Fibroblast of villous mesenchyme (primary cell): ENCODE measurements at places on chromosomes 7 and 10.

- no peak for DNase-seq
These were observed 27.9 kb downstream of the SRI start for GRCh38 chr7:88191911-88192310.

- peak; percentile 2 for DNase-seq
These were observed 65.1 kb downstream of the TSPAN12 start for GRCh38 chr7:120792861-120793130.

- DNase-seq: peak; percentile 23
These were observed 117.1 kb downstream of the DYNC2I1 start for GRCh38 chr7:158973440-158973839.

GRCh38 chr7:27161214-27161720 is 4.1 kb downstream of the HOXA9 start:
- DNase-seq: peak; percentile 63

DNA sequence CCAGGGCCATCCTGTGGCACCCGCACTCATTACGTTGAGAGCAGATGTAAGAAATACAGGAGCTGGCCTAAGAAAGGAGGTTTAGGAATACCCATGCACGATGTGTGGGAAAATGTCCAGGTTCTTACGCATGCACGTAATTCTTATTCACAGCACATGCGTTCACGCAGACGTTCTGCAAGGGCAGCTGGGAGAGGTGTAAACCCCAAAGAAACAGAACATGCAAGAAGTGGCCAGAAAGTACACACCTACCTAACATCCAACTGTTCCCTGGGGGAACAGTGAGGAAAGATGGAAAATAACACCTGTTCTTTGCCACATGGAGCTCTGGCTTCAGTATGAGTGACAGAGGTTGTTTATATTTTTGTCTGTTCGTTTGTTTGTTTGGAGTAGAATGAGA is 285.6 kb downstream of the PRPF18 start:
- DNase-seq: no peak

DNA sequence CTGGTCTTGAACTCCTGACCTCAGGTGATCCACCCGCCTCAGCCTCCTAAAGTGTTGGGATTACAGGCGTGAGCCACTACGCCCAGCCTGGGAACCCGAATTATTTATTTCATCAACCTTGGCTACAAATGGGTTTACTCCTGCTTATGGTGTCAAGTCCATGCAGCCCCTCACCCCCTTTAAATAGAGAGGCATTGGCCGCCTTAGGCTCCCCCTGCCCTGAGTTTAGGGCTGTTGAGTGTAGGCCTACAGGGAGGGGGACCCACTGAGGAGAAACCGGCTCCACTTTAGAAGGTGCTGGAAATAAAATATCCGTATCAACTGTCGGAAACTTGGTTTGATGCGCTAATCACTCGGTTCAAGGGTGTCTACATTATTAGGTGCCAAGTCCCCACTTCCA is 8.7 kb upstream of the SP8 start:
- no peak for DNase-seq

- DNase-seq: no peak
These were observed 52.7 kb upstream of the AGBL3 start for GRCh38 chr7:134933460-134934068.

DNA sequence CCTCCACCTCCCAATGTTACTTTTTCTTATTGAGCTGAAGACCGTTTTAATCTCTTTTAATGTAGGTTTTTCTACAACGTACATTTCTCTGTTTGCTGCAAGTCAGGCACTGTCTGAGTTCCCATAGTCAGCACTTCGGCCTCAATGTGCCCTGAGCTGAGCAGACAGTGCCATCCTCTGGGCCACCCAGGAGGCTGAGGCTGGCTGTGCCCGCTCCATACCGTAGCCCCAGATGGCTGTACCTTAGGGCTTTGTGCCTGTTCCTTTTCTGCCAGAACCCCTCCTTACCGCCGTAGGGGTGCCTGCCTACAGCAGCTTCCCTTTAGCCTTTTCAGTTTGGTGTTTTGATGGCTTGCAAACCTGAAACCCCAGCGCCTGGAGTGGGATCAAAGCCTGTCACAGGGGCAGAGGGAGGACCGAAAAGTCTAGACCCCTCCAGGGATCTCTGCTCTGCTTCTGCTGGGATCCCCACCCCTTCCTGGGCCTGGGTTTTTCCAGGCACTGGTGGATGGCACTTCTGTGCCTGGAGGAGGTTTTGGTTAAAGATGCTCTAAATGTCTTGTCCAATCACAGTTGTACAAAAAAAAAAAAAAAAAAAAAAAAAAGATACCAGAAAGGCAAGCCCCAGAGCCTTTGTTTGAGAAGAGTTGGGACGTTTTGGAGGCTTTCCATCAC is 9.0 kb downstream of the AGAP3 start:
- DNase-seq: no peak

DNA sequence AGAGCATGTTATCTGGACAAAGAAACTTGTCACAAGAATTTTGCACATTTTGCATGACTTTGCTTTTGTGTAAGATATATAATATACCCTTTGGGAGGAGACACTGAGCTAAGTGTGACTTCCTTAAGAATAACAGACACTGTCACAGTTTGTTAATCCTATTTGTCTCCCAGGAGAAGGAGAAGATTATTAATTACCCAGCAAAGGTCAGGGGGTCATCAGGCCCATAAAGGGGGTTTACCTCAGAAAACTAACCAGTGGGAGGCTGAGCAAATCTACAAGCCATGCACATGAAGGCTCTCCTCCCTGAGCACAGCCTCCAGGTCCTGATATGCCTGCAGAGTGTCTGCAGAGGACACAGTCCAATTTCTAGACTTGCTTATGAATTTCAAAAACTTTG is 10.1 kb upstream of the MET start:
- no peak for DNase-seq

GRCh38 chr7:98788966-98789365 is 80.8 kb downstream of the TMEM130 start:
- DNase-seq: no peak

DNA sequence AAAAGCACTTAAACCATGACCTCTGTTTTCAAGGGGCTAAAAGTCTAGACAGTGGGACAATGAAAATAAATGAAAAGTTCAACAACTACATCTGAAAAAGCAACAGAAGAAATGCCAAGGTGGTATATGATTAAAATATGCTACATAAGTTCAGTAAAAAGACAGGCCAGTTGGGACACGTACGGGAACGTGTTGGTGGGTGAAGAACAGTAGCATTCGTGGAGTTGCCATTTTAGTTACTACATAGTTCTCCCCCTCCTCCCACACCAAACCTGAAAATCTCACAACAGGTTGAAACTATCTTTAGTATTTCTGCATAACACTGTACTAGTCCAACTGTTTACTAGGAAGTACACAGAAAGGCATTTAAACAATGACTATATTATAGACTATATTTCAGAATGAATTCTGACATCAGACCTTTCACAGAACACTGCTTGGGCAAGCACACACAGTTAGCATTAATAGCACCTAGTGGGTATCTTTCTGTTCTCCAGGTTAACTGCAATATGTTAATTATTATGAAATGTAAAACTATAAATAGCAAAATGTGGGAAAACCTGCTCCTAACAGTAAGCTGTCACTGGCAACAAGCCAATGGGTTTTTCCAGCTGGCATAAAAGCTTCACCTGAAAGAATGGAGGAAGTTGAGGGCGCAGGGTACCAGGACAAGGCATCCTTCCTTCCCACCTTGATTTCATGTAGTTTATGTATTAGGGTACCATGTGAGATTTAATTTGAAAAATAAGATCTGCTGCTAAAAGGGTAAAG is 135.0 kb downstream of the STRA8 start:
- no peak for DNase-seq

- DNase-seq: no peak
These were observed 82.7 kb downstream of the RPS24 start for GRCh38 chr10:78116361-78116760.

- DNase-seq: no peak
These were observed 2.6 kb downstream of the GOLGA7B start for GRCh38 chr10:97852277-97852676.

DNA sequence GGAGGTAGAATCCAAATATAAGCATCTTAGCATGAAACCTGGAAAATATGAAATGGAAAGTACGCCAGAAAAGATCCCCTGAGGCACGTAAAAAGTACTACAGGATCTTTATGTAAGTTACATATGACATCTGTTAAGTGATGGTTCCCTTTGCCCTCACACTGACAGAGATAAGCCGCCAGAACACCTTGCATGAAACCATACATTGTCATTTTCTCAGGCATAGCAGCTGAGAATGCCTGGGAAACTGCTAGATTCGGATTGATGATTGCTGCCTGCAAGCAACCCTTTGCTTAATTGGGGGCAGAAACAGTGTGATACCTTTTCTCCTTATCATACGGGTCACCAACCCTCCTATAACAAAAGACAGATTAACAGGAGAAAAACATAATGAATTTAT is 826.6 kb upstream of the LRRN3 start:
- DNase-seq: no peak

DNA sequence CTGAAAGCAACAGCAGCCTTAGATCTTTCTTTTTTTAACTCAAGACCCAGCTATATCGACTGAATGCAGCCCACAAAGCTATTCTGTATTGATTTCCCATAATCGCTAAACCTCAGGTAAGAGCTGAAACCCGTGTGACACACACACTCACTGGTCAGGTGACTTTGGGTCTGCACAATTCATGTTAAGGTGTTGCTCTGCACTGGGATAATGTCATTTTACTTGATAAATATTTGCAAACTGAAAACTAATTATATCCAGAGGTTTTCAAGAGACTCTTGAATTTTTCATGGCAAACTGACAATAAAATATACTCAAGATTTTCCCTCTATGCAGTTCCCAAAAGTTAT is 33.1 kb downstream of the SCRN1 start:
- no peak for DNase-seq

DNA sequence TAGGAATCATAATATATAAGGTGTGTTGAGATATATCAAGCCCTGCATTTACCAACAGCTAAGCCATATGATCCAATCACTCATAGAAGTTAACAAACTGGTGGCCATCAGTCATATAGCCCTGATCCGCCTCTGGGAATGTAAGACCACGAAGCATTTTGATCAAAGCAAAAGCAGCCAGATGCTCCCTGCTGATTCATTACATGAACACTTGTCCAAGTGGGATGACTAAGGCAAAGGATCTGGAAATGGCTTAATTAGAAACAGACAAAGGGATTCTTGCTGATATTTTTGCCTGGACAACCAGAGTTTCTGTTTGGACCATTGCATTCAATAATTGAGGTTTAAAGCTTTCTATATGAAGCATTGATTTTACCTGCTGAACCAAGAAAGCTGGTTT is 535.5 kb downstream of the GPAM start:
- DNase-seq: peak; percentile 37

DNA sequence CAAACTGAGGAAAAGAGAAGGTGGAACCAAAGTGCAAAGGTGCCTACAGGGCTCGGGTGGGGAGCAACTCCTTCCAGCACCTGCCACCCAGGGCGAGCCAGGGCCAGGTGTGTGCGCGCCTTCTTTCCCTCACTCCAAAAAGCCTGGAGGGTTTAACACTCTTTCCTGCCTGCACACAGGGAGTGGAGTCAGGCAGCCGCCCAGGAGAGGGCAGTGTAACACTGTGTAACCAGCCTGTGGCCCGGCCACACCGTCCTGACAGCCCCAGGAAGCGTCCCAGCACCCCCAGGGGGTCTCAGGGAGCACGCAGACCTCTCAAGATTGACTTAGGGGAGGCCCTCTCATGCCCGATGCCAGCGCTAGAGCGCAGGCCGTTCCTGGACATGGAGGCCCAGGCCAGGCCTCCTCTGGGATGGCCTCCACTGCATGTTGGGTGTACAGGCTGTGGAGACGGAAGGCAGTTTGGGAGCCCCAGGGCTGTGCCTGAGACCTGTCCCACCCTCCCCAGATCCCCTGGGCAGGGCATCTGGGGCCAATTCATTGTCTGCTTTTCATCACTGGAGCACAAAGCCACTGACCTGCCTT is 13.4 kb downstream of the BRI3 start:
- DNase-seq: peak; percentile 49

GRCh38 chr10:34080485-34081346 is 734.4 kb downstream of the PARD3 start:
- no peak for DNase-seq

DNA sequence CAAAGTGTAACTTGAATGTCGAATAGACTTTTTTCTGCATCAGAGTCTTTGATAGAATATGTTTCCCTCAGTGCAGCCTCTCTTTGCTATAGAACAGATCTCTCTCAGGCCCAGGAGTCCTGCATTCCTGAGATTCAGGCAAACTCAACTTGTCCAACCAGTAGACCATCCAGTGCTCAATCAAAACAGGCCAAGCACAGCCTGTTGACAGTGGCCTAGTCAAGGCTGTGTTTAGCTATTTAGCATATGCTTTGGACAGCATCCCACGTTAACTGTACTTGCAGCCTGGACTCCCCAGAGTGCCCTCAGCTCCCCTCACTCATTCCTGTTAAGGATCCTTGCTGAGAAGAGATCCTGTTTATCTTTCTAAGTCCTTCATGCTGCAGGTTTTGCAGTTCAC is 16.3 kb downstream of the OR6V1 start:
- DNase-seq: no peak

DNA sequence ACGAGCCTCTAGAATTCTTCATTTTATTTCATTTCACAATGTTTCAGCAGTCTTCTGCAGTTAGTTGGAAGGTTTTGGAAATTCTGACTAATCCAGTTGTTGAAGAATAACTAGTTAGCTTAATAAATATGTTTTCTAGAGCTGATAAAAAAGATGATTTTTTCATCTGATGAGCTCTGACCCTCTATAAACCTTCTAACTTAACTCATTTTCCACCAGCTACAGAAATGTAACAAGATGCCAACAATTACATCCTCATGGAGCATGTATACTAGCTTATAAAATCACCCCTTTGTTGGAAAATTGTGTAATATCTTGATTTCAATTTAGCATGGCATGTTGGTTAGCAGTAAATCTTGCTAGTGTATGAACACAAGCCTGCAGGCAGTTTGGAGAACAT is 33.1 kb downstream of the KAT6B start:
- DNase-seq: no peak

DNA sequence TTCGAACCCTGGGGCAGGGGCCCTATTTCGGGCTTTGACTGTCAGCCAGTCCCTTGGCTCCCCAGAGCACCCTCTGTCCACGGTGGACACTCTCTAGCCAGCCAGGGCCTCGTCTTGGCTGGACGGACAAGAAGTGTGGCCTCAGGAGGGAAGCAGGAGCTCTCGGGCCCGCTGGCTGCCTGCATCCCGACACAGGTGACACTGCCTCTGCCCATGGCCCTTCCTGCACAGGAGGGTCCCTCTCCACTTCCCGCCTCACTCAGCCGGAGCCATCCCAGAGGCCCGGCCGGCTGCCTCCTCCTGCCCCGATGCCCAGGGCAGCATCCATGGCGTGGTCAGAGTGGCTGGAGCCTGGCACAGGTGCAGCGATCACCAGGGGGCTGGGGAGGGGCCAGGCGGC is 7.9 kb downstream of the ADGRA1 start:
- no peak for DNase-seq

GRCh38 chr10:84296091-84296981 is 32.1 kb upstream of the CCSER2 start:
- DNase-seq: peak; percentile 16

- peak; percentile 68 for DNase-seq
These were observed 2.1 kb downstream of the MXI1 start for GRCh38 chr10:110209454-110209925.

DNA sequence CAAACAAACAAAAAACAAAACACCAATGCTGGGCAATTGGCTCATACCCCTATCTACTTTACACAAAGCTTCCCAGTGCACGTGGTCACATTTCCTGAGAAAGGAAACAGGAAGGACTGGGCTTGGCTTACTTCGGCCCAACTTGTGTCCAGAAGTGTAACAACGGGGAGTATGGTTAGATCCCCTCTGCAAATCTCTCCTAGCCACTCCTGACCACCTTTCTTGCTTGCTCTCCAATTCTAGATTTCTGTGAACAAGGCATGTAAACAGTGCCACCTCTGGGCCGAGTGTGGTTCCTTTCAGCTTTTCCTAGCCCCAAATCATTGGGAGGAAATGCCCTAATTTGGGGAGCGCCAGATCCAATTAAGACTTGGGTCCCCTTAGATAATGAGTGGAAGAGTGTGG is 21.0 kb upstream of the FRAT2 start:
- peak; percentile 28 for DNase-seq
